ENCODE measurements at places on chromosomes 12 and 14.

DNA sequence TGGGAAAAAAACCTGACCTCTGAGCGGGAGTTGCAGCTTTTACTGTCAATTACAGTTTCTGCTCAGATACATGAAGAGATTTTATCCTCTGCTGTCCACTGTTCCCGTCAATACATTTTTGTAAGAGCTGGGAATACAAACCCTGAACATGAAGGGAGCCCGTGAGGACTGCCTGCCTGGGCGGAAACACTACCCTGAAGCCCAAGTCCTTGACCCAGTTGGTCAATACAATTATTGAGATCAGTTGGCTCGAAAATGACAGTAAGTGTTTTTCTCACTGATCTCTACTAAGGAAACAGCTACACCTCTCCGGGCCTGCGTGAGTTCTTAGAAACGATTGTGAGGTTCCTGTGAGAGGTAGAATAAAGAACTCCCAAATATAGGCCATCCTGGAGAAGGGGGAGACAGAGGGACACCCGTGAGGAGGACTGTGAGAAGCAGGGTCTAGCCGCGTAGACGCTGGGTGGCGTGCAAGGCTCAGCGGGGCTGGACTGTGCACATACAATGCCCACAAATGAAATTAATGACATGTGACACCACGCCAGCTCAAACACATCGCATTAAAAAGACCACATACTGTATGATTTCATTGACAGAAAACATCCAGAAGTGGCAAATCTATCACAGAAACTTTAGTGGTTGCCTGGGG, 509.5 kb downstream of the TMEM132D start:
- no peak for DNase-seq

- no peak for DNase-seq
Observed at GRCh38 chr14:94058128-94058673, 22.8 kb downstream of the DDX24 start.

DNA sequence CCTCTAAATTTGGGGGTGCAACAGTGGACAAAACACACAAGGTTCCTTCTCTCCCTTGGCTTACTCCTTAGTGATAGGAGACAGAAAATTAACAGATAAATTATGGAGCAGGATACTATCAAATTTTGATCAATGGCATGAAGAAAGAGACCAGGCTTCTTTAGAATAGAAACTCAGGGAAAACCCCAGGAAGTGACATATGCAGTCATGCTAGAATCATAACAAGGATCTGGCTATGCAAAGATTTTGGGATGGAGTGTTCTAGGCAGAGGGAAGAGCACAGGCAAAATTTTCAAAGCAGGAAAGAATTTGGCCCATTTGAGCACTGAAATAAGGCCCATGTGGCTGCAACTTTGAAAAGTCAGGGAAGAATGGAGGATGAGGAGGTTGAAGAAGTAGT, 182.3 kb upstream of the PLEKHG7 start:
- DNase-seq, result no peak

DNA sequence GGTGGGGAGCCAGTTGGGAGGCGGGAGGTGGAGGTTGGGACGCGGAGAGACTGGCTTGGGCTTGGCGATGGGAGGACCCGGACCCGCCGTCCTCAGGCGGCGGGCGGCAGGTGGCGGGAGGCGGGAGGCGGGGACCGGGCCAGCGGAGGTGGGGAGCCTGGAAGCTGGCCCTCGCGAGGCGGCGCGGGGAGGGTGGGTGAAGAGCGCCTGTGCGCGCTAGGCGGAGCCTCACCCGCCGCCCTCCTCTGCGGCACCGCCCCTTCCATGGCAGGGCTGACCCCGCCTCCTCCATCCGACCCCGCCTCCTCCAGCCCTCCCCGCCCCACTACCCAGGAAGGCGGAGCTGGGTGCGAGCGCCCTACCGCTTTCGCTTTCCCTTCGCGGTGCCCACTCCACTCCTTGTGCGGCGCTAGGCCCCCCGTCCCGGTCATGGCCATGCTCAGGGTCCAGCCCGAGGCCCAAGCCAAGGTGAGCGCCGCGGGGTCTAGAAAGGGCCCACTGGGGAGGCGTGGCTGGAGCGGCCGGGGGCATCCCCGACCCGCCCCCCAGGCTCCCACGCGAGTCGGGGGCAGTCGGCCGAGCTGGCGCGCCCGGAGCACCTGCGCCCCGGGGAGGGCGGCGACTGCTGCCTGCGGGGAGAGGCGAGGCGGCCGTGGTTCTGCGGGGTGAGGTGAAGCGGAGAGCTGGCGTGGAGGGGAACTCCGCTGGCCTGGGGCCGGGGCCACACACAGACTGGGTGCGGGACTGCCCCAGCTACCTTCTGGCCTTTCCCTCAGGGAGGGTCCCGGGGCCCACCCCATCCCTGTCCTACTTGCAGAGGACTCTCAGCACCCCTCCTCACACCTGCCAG, at the start of gene PSME1:
TSS of gene PSME1 (plus strand) at position 361 of the 850 bp plus-strand sequence. CDS start at position 430, 69 bp downstream.
- DNase-seq, result peak; percentile 91

DNA sequence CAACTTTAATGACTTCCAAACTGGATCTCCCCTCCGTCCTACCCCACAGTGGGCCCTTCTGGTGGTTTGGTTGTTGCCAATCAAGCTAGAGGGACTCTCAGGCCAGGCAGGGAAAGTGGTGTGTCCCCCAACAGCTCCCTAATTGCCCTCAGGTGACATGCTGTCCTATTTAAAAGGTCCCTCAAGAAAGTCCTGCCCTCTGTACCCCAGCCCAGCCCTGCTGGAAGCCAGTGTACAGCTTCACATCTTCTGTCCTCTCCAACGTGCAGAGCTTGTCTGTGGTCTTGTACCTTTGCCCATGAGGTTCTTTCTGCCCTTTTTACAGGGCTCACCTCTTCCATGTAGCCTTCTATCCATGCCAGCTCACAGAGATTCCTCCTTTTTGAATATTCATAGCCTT, 4.2 kb downstream of the RIN3 start:
- no peak for DNase-seq

- no peak for DNase-seq
Observed at GRCh38 chr14:31090883-31091764, 64.9 kb upstream of the STRN3 start.

Data from stimulated activated CD8-positive, alpha-beta memory T cell treated with anti-CD3 and anti-CD28 coated beads, Interleukin-15, amount 100 ng/mL, for 1 hour (primary cell).